ENCODE measurements at places on chromosomes 1 and 21.

DNA sequence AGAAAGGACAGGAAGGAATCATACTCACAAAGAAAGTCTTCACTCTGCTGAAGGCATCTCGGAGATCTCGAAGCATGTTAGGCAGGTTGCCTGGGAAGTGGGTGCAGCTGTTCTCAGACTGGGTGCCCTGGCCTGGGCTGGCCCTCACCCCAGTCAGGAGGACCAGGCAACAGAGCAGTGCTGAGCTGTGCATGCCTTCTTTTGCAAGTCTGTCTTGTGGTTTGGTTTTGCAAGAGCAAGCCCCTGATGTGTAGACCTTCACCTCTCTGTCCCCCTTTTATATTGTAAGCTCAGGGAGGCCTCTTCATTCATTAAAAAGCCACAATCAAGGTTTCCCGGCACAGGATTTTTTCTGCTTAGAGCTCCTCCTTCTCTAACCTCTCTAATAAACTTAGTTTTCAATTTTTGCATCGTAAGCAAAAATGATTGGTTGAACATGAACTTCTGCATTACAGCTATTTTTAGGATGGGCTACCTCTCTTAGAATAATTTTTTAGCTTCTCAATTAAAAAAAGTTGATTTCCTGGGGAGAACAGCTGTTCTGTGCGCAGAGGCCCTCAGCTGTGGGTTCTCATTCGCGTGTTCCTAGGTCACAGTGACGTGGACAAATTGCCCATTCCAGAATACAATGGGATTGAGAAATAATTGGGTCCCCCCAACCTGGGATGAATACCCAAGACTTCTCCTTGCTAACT is at the start of gene IL10:
IL10 (minus strand) TSS at position 252 of the 695 bp plus-strand sequence; CDS start at position 193, 59 bp downstream.
- DNase-seq = peak; percentile 42

- no peak for DNase-seq
Observed at GRCh38 chr21:17540530-17540929, 27.7 kb downstream of the CXADR start.

DNA sequence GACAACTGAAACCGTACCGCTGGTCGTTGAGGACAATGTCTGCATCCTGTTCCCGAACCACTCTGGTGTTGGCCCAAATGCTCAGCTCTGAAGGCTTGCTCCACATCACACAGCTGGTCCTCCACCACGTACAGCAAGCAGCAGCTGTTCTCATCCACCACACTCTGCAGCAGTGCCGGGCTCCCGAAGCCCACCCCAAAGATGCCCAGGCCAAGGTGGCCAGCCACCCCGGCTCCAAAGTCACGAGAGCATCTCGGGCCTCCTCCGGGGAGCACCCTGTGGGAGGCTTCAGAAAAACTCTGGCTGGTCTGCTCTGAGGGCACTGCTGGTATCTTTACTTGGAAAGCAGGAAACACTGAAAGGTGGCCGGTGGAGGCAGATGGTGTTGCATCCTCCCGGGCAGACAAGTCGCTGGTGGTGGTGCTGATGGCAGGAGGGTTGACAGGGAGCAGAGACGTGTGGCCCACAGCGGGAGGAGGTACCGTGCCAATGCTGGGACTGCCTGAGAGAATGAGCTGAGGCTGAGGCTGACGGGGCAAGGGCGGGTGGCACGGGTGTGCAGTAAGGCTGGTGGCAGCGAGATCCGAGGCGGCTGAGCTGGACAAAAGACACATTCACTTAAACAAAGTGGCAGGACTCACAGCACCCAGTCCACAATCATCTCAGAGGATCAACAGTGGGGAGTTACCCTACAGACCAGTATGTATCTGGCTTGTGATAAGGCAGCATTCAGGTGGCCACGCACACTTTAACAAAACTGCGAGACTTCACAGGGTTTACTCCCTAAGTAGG is 6.5 kb upstream of the CCDC27 start:
- no peak for DNase-seq

- DNase-seq = no peak
Observed at GRCh38 chr1:78043436-78043835, 2.3 kb upstream of the GIPC2 start.

DNA sequence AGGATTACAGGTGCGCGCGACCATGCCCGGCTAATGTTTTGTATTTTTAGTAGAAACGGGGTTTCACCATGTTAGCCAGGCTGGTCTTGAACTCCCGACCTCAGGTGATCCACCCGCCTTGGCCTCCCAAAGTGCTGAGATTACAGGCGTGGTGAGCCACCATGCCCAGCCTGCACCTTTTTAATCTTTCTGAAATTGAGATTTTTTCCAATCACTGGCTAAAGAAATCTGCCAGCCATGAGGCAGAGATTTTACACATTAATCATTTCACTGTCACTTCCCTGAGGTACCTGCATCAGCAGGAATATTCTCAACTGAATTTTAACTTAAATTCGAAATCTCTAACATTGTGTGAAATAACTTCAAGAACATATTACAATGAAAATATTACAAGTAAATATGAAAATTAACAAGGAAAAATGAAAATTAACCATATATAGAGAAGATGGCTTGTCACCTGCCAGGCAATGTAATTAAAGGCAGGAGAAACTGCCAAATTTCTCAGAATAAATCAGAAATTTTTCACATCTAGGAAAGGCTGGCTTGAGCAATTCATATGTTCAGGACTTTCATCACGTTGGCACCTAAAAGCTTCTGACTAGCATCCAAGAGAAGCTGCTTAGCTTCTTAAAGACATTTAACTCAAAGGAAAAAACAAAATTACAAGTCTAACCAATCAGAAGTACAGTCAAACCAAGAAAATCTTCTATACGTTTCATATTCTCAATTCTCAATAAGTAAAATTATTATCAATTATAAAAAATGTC is 5.9 kb downstream of the ANKRD13C start:
- DNase-seq = no peak

DNA sequence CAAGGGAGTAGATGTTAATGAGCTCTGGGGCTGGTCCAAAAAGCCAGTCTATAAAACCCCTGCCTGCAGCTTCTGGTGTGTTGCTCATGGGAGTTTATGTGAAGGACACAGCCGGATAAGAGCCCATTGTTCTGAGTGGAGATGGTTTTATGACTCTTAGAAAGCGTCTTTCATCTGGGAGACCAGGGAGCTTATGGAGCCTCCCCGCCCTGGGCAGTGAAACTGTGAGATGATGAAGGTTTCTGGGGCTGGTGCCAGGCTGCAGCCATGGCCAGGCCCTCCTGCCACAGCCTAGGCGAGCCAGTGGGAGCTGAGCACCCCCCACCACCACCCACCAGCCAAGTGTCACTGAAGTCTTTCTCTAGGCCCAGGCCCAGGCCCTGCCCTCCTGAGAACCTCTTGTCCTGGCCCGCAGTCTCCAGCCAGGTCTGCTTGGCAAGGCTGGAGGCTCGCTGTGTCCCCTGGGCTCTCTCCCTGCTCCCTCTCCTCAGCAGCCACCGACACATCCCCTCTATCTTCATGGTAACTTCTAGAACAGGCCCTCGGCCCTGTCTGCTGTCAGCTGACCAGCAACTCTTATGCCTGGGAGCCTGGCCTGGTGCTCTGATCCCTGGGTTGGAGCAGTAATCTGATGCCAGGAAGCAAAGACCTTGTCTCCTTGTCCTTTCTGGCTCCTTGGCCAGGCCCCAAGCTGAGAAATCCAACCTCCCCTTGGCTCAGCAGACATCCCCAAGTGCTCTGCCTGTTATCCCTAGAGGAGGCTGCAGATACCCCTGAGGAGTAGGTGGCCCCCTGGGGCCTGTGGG is 7.6 kb upstream of the ARHGEF10L start:
- DNase-seq = no peak

GRCh38 chr1:162021124-162021523 is 2.5 kb downstream of the OLFML2B start:
- no peak for DNase-seq

Data from germinal center (tissue), 1 donor.